Activated CD8-positive, alpha-beta T cell treated with anti-CD3 and anti-CD28 coated beads for 36 hours (primary cell): ENCODE measurements at places on chromosomes 2 and 18.

- DNase-seq = no peak
Observed at GRCh38 chr18:68181956-68182355, 533.0 kb downstream of the TMX3 start.

DNA sequence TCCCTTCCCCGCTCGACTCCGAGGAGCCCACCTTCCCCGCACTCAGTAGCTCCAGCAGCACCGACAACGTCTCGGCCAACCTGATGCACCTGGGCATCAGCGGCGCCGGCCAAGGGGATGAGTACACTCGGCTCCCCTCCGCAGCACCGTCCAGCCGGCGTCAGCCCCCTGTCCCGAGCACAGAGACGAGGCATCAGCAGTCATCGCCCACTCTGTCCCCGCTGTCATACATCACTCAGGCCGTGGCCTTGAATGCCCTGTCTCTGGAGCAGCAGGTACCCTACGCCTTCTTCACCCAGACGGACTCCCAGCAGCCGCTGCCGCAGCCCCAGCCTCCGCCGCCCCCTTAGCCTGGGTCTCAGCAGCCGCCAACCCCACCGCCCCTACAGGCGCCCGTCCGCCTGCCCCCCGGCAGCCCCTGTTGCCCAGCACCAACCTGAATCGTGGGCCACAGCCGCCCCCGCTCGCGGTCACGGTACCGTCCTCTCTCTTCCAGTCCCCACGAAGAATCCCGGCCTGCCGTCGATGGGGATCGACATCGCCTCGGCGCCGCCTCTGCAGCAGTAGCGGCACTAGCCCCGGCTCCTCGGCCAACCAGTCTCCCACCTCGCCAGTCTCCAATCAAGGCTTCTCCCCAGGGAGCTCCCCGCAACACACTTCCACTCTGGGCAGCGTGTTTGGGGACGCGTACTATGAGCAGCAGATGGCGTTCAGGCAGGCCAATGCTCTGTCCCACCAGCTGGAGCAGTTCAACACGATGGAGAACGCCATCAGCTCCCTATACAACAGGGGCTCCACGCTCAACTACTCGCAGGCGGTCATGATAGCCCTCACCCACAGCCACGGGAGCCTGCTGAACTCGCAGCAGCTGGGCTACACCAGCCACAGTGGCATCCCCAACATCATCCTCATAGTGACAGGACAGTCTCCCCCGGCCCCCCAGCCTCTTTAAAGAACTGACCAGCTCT, 1195.9 kb upstream of the CHAC2 start:
- no peak for DNase-seq

DNA sequence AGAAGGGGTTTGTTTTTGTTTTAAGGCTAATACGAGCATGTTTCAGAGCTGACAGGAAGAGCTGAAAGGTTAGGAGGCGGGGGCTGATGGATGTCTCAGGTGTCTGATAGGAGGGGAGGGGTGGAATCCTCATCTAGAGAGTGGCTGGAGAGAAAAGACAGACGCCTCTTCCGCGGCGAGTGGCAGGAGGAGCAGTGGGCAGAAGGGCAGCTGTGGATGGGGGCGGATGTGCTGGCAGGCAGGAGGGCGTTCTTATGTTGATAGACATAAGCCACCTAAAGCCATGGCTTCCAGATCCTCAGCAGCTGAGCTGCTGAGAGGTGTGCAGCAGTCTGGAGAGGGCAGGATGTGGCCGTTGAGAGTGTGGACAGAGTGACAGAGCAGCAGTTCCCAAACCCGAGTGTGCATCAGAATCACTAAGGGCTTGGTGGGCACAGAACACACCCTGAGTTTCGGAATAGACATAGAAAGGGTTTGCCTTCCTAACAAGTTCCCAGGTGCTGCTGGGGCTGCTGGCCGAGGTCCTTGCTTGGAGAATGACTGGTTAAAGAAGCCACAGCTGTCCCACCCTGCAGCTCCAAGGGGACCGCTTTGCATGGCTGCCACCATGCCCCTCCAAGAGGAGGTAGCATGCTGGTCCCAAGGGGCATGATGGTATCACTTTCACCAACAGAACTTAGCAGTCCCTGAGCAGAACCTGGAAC, 3.0 kb upstream of the ITM2C start:
- DNase-seq = peak; percentile 54

DNA sequence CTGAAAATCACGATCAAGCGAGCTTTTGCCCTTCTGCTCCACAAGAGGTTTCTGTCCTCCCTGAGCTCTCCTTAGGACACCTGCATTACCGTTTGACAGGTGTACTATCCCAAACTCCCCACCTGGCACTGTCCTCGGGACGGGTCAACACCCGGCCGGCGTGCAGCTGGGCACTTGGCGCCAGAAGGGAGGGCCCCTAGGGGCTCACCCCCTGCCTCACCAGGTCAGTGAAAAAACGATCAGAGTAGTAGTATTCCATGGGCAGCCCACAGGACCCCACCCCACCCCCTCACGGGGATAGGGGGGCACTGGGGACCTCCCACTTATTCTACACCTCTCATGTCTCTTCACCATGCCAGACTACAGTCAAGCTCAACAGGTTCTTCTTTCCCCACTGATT, 117.6 kb upstream of the ANKRD30BL start:
- no peak for DNase-seq

DNA sequence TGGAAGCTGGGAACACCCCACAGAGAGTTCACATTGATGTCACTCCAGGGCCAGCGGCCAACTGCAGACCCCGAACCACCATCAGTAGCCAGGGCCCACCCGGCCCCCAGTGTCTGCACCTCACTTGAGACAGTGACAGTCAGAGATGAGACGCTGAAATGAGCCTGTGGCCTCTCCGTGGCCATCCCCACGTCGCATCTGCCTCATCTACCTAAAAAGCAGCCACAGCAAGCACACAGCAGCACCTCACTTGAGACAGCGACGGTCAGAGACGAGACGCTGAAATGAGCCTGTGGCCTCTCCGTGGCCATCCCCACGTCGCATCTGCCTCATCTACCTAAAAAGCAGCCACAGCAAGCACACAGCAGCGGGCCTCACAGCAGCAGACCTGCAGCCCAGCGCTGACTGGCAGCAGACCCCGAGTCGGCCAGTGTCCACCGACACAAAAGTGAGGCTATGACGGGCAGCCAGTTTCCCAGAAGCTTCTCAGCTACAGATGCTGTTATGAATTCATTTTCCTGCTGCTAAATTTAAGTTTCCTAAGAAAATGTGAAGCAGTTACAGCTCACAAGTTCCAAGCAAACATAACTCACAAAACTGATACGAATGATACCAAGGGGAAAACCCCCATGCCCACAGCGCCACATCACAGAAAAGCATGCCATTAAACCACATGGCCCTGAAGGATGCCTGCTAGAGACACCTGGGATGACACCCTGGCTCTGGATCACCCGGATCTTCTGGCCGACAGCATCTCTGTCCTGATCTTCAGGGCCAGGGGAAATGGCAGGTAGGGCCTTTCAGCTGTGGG, 27.7 kb downstream of the SNORC start:
- peak; percentile 70 for DNase-seq

DNA sequence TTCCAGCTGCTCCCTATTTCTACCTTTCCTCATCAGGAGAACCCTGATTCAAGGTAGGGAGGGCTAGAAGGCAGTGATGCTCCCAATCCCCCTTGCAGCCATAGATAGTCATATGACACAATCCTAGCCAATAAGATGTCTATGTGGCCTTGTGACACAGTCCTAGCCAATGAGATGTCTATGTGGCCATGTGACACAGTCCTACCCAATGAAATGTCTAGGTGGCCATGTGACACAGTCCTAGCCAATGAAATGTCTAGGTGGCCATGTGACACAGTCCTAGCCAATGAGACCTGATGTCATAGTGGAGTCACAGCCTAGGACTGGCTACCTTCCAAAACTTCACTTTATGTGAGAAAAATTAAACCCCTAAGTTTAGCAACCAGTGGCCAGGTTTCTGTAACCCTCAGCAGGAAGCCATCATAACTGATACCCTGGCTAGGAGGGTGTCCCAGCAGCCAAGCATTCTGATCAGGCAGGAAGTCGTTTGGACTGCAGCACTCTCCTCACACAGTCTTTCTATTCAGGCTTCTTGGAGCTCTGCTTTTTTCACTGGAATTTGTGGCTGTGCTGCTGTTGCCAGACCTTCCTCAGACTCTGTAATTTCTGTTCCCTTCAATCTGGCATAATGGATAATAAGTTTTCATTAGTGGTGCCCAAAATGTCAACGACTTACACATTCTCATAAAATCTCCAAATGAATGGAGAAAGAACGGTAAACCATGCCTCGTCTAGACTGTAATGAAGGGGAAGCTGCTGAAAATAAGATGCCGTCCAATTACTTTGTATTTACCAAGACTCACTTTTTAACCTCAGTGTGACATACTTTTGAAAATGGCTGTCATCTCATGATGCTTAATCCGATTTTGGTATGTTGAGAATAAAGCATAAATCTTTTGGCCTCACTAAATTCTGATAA, 165.0 kb upstream of the NCKAP5 start:
- no peak for DNase-seq

DNA sequence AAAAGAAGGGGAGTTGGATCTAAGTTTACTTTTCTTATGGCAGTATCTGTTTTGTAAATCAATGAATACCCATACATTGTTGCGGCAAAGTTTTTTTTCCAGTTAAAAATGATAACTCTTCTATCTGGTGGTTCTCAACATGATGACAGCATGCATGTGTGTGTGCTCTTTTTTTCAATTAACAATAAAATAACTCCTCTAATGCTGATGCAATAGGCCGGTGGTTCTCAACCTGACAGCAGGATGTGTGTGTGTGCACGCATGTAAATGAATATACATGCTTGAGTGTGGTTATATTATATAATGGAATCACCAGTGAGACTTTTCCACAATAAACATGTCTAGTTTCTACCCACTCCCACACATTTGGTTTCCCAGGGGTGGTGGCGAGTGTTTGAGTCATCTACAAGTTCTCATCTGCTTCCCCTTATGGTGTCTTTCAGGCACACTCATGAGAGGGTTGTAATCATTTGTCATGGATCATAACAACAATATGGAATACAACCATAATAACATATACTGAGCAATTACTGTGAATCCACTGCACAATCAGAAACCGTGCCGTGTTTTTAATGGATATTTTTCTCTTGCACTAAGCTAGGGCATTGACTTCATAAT, 31.2 kb downstream of the PARD3B start:
- peak; percentile 35 for DNase-seq

DNA sequence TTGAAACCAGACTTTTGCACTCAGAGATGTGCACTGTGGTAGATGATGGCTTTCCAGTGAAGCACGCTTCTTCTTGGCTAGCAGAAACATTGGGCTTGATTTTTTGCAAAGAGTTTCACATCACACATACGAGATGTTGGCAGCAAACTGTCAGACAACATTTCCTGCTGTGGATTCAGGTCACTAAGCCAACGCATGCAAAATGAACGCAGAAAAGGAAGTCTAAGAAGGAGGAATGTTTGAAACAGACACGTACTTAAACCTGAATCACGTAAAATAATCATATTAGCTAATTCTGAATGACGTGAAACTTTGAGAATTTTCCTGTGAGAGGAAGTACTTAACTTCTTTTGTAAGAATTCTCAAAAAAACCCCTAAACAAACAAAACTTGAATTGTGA, 88.1 kb downstream of the EPB41L3 start:
- DNase-seq = no peak

GRCh38 chr2:119487434-119488244, 36.6 kb downstream of the SCTR start:
- no peak for DNase-seq

- DNase-seq = peak; percentile 71
Observed at GRCh38 chr2:225027061-225027762, 15.1 kb downstream of the DOCK10 start.

DNA sequence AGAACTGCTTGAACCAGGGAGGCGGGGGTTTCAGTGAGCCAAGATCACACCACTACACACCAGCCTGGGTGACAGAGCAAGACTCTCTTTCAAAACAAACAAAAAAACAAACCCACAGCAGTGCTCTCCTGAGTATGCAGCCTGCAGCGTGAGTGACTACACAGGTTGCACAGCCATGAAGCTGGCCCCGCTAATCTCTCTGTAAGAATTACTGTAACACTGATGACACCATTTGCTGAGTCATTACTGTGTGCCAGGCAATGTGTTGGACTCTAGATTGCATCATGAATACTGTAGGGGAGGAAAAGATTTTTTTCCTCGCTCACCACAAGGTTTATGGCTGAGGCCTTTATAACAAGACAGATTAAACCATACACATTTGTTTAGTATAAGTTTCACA, 118.6 kb upstream of the ATP8B1 start:
- peak; percentile 16 for DNase-seq

GRCh38 chr2:207061181-207061580, 104.6 kb downstream of the KLF7 start:
- no peak for DNase-seq

GRCh38 chr2:122856696-122857095, 1101.2 kb downstream of the TSN start:
- no peak for DNase-seq

- no peak for DNase-seq
Observed at GRCh38 chr2:204722691-204723090, 177.4 kb downstream of the PARD3B start.

GRCh38 chr2:108074946-108075345, 88.6 kb downstream of the SLC5A7 start:
- DNase-seq = no peak

- DNase-seq = no peak
Observed at GRCh38 chr2:601387-601698, 75.9 kb downstream of the TMEM18 start.

GRCh38 chr2:219109471-219109870, 48.8 kb upstream of the IHH start:
- DNase-seq = peak; percentile 93

GRCh38 chr2:86249176-86249575, 49.9 kb downstream of the MRPL35 start:
- no peak for DNase-seq

- DNase-seq = no peak
Observed at GRCh38 chr2:223734346-223734745, 103.0 kb downstream of the AP1S3 start.

DNA sequence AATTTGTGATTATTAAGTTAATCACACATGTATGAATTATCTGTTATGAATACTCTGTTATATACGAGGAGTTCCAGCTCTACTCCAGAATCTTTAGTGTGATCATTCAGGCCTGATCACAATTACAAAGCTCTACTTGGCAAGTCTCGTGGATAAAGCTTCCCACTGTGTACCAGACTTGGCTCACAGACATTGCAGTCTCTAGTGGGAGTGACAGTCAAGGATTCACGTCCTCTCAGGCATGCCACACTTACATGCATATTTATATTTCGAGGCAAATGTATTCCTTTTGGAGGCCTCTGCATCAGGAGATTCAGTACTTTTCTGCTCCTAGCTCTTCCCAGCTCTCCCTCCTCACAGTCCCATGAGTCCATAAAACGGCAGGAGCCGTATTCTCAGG, 403.4 kb upstream of the CDH7 start:
- DNase-seq = no peak
